ENCODE measurements at places on chromosomes 4 and X.

GRCh38 chr4:118858779-118859178, 22.9 kb upstream of the SEC24D start:
- DNase-seq = no peak

DNA sequence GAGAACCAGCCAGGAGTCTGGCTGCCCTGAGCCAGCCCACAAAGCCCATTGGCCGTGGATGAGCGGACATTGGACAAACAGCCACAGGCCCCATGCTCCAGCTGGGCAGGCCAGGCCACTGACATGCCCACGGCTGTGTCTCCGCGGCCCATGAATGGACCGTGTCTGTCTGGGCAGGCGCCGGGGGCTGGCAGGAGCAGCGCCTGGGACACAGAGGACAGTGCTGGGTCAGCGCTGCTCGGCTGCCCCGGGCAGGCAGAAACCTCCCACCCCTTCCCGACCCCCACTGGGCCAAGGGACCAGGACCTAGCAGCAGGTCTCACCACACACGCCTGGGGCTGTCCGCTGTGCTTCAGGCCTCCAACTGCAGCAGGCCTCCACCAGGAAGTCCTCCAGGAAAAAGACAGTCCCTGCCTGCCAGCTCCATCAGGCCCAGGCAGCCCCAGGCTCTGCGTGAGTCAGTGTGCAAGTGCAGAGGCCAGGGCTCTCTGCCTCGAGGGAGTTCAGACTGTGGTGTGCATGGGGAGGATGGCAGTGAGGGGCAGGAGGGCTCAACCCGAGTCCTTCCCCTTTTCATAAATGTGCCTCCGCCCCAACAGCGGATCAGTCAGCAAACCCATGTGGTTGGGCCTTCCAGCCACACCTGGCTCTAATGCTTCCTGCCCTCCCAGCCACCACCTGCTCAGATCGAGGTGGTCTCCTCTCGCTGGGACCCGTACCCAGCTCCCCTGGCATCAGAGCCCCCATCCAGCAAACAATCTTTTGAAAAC, 17.2 kb upstream of the FGFR3 start:
- no peak for DNase-seq

GRCh38 chr4:5912614-5913019, 19.7 kb upstream of the CRMP1 start:
- DNase-seq = no peak

DNA sequence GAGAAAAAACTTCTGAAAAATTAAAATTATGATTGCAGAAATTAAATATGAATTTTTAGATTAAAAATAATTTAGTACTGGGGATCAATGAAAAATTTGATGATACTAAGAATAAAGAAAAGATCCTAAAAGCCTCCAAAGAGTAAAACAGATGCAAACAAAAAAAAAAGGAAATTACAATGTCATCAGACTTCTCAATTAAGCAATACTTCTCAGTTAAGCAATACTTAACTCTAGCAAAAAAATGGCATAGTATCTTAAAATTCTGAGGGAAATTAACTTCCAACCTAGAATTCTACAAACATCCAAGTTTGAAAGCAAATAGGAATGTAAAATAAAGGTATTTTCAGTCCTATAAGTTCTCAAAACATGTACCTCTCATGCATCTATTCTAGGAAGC, 141.2 kb upstream of the INTU start:
- no peak for DNase-seq

DNA sequence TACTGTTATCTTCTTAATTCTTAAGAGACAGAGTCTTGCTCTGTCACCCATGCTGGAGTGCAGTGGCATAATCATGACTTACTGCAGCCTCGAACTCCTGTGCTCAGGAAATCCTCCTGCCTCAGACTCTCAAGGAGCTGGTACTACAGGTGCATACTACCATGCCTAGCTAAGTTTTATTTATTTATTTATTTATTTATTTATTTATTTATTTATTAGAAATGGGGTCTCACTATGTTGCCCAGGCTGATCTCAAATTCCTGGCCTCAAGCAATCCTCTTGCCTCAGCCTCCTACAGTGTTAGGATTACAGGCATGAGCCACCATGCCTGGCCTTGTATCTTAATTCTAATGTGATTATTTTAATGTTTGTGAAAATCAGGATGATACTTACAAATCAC, 125.6 kb downstream of the THOC2 start:
- no peak for DNase-seq

- no peak for DNase-seq
These were observed 38.8 kb downstream of the EFNB1 start for GRCh38 chrX:68867458-68868112.

DNA sequence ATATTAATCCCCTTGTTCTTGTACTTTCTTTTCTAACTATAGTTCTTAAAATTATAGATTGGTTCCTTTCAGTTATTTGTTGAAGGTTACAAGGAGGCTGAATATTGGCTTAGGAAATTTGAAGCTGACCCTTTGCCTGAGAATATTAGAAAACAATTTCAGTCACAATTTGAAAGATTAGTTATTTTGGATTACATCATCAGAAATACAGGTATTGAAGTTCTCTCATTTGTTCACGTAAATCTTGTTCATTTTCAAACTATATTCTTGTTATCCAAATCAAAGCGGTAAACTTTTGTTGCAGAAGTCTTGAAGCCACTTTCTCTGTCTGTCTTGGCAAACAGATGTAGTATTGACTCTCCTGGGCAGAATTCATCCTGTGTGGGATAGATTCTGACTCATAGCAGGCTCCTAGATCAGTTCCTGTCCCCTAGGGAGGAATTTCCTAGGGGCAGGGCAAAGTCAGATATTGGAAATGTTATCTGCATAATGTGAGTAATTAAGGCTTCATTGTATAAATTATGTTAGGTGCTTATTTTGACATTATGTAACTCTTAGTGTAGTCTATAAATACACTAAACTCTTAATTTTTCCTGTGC, 25.2 kb downstream of the PI4K2B start:
- no peak for DNase-seq

DNA sequence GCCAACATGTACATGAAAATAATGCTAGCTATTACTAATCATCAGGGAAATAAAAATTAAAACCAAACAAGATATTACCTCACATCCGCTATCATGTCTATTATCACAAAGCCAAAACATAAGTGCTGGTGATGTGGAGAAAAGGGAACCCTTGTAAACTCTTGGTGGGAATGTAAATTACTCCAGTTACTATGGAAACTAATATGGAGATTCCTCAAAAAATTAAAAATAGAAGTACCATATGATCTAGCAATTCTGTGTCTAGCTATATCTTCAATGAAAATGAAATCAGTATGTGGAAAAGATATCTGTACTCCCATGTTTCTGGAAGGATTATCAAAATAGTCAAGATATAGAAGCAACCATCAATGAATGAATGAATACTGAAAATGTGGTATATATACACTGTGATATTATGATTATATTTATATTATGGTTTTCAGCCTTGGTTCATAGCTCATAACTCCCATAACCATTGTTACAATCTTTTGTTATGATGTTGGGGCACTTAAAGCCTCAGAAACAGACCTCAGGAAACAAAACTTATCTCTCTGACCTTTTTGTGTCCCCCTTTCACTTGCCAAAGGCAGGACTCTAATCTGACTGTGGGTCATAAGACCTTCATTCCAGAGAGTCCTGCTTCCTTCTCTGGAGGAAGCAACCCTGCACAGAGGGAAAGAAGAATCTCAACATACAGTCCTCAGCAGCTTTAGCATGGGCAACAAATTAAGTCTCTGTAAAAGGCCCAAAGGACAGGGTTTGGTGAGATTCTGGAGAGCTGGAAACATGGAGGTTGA, 933.2 kb downstream of the ADGRL3 start:
- no peak for DNase-seq

DNA sequence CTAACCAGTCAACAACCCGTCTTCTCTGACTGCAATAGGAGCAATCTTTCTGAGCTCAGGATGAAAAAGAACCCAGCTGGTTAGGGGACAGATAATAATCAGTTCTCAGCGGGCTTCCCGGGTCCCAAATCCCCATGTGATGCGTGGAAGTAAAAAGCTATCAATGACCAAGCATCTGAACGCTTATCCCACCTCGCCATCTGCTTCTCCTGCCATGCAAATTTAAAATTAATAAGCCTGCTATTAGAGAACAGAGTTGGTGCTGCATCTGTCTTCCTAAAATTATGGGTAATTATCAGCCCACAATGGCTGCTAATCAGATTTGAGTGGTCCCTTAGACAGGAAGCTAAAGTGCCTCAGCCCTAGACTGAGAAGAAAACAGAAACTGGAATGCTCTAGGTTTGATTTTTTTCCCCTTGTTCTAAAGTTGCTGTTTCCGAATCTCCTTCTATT, 37.5 kb downstream of the AFAP1 start:
- DNase-seq = no peak
